Kasumi-1 (cell line): ENCODE measurements at places on chromosomes 3 and 15.
A peak's percentile ranks its signal among the peaks of the same experiment; 100 is the strongest.

DNA sequence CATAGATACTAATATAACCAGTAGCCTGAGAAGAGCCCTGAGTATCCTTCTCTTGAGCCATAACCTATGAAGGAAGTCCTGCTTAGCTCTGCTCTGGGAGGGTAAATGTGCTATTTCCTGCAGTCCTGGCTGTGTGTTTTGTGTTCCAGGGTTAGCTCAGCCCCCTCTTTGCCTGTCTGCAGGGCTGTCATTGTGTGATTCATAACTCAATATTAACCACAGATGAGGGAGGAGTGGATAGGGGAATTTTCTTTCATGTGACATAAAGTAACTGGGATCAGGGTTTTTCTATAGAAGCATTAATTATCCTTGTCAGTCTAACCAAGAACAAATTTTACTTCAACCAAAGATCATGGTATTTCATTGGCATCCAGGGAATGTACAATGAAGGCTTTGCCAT is 183.3 kb upstream of the ZBTB20 start:
- DNase-seq = peak; percentile 8

DNA sequence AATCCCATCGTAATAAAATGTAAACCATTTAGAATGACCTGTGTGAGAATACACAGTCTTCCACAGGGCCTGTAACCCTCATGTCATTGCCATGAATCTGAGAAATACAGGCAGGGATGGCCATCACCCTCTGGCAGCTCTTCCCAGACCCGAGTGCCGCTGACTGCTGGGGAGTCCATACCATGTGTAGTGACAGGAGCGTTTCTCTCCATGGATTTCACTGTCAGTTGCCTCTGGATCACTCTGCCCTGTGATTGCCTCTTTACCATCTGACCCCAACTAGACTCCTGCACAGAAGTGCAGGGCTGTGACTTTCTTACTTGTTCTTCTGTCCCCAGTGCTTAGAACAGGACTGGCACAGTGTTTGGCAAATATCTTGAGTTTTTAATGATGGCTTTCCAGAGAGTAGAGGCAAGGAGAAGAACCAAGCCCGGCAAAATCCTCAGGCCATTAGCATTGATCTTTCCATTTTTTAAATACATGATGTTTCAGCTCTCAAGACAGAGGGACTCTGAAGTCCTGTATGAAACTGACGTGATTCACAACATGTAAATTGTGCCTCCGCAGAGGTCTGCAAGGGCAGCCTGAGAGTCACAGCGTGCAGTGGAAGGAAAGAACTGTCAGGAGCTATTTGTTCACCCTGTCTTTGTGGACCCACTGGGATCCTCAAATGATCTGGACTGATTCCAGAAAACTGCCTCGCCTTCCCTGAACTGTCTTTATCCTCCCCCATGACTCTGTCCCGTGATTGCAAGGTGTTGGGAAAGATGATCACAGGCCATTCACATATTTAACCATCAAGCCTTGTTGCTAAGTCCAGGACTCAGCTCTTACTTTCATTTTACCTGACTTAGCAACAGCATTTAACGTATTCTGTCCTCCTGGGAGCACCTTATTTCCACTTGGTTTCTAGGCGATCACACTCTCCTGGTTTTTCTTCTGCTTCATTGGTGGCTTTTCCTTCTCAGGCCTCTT is 354.9 kb downstream of the EPHB1 start:
- no peak for DNase-seq

- DNase-seq = peak; percentile 30
These were observed 10.0 kb upstream of the ELP6 start for GRCh38 chr3:47523310-47524073.

DNA sequence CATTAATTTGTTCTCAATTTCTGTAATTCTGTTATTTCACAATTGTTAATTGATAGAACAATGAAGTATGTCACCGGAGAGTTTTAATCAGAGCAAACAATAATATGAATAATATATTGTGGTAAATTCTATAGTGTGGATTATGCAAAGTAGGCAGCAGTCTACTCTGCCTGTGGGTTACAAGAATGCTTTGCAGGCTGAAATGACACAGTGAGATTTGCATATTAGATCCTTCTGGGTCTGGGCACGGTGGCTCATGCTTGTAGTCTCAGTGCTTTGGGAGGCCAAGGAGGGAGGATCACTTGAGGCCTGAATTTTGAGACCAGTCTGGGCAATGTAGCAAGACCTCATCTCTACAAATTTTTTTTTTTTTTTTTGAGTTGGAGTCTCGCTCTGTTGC is 12.5 kb downstream of the COPG1 start:
- DNase-seq = no peak

DNA sequence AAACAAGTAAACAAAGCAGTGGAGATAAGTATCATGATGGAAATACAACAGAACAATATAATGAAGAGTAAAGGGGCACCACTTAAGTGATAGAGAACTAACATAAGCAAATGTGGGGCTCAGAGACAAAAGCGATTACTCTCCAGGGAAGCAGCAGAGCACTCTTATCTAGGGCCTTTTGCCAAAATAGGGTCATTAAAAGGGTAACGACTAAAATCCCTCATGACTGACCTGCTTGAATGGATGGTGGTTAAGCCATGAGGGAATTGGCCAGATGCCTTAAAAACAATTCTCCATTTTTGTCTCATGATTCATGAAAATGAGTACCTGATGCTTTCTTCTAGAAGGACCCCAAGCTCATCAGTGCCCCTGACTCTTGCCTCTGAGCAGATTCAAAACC is 3.2 kb upstream of the SLC7A14 start:
- DNase-seq = no peak

GRCh38 chr15:101045236-101045646 is 126.1 kb downstream of the LRRK1 start:
- DNase-seq = no peak

DNA sequence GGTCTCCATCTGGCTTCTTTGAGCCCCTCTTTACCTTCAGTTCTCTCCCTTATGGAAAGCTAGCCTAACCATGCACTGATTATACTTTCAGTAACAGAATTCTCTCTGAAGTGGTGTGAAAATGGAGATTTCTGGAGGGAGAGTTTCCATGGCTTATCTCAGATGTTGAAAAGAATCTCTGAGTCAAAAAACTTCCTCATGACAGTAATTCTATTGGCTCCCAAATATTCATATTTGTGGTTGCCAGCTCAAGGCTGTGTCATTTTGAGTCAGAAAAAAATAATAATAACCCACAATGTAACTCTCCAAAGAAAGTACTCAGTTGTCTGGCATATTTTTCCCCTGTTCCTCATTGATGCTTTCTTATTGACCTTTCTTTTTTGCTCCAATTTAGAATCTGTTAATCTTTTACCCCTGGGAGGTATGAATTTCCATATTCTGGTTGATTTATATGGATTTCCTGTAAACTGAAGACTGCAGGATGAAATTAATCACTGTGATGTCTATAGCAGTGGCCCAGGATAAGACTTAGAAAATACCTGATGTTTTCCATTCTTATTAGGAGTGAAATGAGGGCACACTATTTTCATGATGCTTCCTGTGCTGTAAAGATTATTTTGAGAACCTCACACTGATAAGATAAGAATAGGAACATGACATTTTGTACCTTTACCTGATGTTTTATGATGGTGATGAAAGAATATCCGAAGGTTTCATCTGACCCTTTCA is 149.5 kb upstream of the EPHA3 start:
- DNase-seq = no peak

- no peak for DNase-seq
These were observed 55.3 kb downstream of the ADAMTSL3 start for GRCh38 chr15:83709241-83709640.

- DNase-seq = no peak
These were observed 149.9 kb upstream of the RASGRP1 start for GRCh38 chr15:38714309-38715072.

GRCh38 chr3:172157564-172158258 is 118.3 kb downstream of the FNDC3B start:
- DNase-seq = no peak

- no peak for DNase-seq
These were observed 54.1 kb downstream of the TP63 start for GRCh38 chr3:189685291-189685690.

DNA sequence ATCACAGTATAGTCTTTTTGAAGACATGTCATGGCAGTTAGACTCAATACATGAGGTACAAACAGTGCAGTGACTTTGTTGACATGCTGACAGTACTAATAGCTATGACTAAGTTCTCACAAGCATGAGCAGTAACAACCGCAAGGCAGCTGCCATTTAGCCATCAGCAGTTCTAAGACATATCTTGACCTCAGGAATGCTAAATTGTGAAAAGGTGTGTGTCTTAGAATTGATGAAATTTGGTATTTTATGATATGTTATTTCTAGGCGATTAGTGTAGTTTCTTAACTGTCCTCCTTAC is 60.7 kb upstream of the FURIN start:
- no peak for DNase-seq

- DNase-seq = no peak
These were observed 11.0 kb downstream of the LEKR1 start for GRCh38 chr3:156837115-156837514.

- no peak for DNase-seq
These were observed 12.0 kb downstream of the FSTL1 start for GRCh38 chr3:120438665-120439370.

- DNase-seq = no peak
These were observed 18.0 kb downstream of the RMDN3 start for GRCh38 chr15:40737048-40737447.

DNA sequence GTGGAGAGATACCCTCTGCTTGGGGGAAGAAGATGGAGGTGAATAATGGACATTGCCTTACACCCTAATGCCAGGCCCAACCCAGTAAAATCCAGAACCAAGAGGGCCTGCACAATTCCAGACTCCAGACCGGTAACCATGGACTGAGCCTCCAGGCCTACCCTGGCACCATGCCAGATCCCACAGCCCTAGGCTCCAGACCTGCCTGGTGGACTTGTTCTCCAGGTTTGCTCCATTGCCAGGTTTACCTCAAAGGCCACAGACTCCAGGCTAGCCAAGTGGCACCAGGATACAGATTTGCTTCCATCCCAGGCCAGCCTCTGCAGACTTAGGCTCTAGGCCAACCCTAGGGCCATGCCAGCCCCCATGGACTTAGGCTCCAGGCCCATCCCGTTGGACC is 14.0 kb downstream of the PLCH1 start:
- no peak for DNase-seq

DNA sequence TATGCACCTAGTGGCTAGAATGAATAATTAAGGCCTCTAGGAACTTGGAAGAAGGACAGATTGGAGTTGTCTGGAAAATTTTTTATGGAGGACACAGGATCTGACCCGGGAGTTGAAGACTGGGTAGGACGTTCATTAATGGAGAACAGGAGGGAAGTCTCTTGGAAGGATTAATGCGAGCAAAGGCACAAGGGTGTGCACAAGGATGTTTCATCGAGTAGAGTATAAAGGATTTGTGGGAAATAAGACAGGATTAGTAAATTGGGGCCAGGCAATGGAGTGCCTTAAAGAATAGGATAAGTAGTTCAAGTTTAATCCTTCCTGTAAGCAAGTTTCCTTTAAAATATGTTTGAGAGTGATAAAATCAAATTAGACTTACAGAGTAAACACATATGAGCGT is 14.6 kb downstream of the LMOD3 start:
- DNase-seq = no peak

GRCh38 chr15:101349047-101349951 is 54.3 kb upstream of the SNRPA1 start:
- DNase-seq = no peak

- no peak for DNase-seq
These were observed 30.1 kb downstream of the SCG5 start for GRCh38 chr15:32671339-32672325.

- no peak for DNase-seq
These were observed 133.7 kb downstream of the CHCHD6 start for GRCh38 chr3:126837773-126838172.

DNA sequence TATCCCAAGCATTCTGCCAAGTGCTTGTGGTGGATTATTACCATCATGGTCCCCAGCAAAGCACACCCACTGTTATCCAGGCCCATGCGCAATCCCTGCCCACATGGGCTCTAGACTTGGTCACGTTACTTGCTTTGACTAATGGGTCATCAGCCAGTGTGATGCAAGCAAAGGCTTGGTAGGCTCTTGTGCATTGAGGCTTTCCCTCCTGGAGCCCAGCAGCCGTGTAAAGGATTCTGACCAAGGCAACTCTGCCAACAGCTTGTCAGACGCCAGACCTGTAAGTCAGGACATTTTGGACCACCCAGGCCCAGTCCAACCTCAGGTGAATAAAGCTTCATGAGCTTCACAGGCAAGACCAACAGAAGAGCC is 93.9 kb downstream of the ABHD5 start:
- no peak for DNase-seq

- DNase-seq = no peak
These were observed 8.4 kb downstream of the KBTBD8 start for GRCh38 chr3:67006460-67006859.

DNA sequence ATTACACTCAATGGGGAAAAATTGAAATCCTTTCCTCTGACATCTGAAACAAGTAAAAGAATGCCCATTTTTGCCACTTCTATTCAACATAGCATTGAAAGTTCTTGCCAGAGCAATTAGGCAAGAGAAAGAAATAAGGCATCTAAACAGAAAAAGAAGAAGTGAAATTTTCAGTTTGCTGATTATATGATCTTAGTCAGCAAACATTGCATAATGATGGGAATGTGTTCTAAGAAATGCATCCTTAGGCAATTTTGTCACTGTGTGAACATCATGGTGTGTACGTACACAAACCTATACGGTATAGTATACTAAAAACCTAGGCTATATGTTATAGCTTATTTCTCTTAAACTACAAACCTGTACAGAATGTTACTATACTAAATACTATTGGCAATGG is 278.0 kb downstream of the CGGBP1 start:
- no peak for DNase-seq

DNA sequence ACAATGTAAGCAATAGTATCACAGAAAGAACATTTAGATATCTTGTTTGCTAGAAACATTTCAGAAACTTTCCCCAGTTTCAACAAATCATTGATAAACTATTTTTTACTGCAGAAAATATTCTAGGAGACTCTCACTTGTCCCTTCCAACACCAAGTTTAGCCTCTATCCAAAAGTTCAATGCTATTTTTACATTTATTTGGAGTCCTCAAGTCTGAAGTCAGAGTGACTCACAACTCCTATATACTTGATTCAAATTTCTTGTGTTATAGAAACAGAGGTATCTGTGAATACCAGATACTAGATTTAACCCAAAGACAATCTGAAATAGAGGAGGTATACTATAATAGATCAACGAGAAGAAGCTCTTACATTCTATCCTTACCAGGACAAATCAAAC is 49.6 kb downstream of the RFX7 start:
- no peak for DNase-seq
